Hepatocyte (in vitro differentiated cells): ENCODE measurements at places on chromosomes 7 and 10.
A peak's percentile ranks its signal among the peaks of the same experiment; 100 is the strongest.

GRCh38 chr7:90680484-90680883 is 84.4 kb downstream of the CDK14 start:
- no peak for DNase-seq

GRCh38 chr10:101297901-101298486 is 56.0 kb upstream of the BTRC start:
- peak; percentile 75 for DNase-seq

DNA sequence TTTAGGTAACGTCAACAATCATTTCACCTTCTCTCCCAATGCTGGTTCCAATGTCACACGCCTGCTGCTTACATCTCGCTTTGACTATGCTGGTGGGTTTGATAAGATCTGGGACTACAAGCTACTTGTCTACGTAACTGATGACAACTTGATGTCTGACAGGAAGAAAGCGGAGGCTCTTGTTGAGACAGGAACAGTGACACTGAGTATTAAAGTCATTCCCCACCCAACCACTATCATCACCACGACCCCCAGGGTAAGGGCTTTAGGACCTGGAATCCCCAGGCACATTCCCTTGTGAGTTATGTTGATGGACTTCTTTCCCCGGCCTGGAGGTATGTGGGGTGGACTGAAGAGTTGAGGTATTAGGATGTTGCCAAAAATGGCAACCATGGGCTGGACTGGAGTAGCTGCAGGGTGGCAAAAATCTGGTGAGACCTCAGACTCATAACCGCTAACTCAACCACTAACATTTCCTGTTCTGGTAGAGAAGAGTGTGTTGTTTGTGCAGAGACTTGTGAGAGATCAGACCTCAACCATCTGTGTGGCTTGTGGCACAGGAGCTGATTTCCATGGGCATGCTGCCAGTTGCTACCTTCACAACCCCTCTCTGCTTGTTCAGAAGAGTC is 59.2 kb downstream of the CDHR3 start:
- no peak for DNase-seq

- no peak for DNase-seq
Measured at GRCh38 chr7:129466796-129467195, 32.6 kb downstream of the STRIP2 start.

- no peak for DNase-seq
Measured at GRCh38 chr10:123926401-123927264, 35.0 kb upstream of the CPXM2 start.

DNA sequence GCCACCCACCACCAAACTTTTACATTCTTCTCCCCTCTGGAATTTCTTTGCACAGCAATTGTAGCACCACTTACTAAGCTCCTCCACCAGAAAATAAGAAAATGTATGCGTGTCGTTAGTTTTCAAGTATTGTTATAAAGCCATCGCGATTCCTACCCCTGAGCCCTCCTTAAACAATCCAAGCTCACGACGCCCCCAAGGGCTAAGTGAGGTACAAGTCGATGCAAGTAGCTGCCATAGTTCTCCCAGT is 1.3 kb downstream of the FRAT2 start:
- DNase-seq: peak; percentile 52

DNA sequence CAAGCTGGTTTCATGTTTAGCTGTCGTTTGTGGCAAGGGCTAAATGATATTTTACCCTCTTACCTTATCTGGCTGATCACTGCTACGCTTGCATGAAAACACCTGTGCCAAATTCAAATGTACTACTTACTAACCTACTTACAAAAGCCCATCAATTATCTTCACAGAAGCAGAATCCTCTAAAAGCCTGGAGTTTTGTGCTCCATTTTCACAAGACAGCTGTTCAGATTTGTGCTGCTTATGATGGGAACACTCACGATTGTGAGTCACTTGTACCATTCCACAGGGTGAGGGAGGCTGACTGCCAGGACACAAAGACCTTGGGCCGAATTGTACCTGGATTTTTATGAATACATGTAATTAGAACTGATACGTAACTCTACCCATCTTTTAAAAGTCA is 245.0 kb upstream of the NPY start:
- DNase-seq: no peak

DNA sequence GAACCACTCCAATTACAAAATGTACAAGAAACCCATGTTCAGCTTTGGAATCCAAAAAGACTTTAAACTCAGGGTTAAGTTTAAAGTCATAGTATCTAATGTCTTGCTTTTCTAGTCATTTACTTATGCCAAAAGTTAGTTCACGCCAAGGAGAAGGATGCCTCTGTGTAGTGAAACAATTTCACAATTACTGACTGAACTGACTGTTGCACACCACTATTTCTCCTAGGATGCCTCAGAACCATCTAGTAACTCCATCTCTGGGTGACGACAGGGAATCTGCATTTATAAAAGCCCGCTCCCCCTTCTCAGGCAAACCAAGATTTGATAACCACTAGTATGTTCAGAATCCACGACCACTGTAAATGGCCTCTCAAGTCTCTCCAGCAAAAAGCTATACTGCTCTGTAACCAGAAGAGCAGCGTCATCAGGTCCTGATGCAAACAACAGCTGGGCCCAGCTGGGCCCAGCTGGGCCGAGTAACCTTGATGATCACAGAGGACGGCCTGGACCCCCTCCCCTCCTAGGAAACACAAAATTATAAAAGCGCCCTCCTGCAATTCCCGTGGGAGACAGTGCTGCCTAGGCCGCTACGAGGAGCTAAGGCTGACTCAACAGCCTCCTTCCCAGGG is 680 bp upstream of the ADO start:
- no peak for DNase-seq

DNA sequence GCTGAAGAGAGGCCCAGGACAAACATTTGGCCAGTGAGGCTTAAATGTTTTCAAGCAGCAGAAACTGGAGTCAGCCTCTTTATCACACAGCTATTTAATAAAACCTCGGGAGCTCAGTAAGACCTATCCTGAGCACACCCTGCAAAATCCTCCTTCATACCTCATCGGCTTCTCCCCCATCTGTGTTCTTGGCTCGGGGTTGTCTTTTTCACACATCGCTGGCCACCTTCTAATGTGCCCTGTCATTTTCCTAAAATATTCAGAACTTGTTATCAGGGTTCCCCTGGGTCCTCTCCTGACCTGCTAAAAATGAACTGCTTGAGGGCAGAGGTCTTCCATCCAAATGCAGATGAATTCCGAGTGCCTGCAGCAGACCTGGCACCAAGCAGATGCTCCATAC is 310.3 kb upstream of the AKR1E2 start:
- no peak for DNase-seq

DNA sequence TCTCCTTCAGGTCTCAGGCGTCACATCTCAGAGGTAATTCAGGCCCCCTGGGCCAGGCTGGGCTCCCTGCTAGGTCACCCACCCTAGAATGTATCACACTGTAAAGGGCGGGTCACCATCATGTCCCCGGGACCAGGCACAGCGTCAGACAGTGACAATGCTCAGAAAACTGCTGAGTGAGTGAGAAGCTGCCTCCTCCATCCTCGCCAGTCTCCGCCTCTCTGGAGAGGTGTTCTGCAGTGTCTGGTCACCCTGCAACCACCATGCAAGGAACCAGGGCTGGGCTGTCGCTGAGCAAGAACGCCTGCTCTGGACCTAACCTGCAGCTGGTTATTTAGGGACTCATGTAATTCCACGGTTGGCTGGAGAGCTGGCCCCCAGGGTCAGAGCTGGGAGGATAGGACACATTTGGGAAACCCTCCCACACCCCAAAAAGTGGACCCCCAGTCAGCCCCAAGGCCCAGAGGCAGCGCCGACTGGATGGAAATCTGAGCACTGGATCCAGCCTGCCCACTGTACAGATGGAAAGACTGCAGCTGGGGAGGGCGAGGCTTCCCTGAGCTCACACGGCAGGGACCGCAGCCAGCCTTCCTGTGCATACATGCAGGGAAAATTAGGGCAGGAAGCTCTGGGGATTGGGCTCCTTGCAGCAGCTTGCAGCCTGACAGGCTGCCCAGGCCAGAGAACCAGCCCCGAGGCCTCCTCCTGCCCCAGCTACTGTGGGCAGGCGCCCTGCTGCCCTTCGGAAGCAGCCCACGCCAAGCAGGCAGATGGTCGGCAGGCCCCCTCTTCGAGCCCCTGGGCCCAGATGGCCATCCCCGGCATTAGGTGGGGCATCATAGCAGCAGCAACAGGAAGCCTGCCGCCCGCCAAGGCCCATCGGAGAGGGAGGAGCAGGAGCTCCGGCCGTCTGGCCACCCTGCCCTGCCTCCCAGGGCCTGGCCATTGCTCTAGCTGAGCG is 105.4 kb upstream of the ZMIZ1 start:
- no peak for DNase-seq

- DNase-seq: no peak
Measured at GRCh38 chr10:106957823-106958588, 206.5 kb downstream of the SORCS1 start.

DNA sequence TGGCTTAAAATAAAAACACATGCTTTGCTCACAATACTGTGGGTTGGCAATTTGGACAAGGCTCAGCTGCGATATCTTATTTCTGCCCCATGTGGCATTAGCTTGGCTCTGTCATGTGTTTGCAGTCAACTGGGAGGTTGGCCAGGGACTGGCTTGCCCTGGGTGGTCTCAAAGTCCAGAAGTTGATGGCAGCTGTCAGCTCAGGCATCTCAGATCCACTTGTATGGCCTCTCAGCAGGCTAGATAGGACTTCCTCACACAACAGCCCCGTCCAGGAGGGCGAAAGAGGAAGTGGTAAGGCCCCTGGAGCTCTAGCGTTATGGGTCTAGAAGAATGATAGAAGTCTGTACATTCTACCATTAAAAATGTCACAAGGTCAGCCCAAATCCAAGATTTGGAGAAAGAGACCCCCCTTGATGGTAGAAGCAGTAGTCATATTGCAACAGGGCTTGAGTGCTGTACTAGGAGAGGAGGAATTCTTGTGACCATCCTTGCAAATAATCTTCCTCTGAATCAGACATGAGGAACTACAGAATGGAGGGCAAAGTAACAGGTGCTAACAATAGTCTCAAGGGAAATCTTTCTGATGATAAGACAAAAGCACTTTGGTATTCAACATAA is 166.2 kb downstream of the FAM107B start:
- DNase-seq: no peak

DNA sequence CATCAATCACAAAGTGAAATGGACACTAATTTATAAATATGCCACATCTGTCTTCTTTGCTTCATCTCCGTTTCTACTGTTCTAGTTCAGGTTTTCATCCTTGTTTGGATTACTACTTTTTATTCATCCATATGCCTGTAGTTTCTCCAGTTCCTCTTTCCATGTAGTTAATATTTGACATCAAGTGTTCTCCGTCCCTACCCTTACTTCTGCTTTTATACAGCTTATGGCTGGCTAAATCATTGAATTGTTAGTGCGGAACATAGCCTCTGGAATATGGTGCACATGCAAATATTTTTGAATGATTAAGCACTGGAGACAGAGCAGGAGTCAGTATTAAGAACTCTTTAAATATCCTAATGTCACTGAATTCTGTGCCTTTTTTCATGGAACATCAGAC is 230.0 kb upstream of the PPP1R3A start:
- DNase-seq: no peak

GRCh38 chr10:44809647-44810046 is 101.5 kb upstream of the TMEM72 start:
- no peak for DNase-seq

DNA sequence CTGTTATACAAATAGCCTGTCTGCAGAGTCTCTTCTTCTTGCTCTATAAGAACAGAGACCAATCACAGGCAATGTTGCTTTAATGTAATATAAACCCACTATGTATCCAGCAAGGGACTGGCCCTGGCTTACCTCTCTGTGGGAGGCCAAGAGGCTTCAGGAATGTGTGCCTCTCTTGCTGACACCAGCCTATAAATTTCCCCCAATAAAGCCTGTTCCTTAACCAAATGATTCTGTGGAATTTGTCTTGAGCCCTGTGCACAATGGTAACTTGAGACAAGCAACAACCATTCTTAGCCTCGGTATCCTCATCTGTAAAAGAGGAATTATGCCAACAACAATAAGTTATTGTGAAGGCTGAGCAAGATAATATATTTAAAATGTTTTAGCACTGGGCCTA is 563.7 kb downstream of the GRM8 start:
- no peak for DNase-seq

DNA sequence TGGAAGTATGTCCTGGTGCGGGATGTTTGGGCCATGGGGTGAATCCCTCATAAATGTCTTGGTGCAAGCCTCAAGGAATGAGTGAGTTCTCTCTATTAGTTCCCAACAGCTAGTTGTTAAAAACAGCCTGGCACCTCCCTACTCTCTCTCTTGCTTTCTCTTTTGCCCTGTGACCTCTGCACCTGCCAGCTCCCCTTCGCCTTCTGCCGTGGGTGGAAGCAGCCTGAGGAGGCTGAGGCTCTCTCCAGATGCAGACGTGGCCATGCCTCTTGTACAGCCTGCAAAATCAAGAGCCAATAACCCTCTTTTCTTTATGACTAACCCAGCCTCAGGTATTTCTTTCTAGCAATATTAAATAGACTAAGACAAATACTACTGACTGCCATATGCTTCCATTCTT is 210.3 kb downstream of the POM121L12 start:
- no peak for DNase-seq

DNA sequence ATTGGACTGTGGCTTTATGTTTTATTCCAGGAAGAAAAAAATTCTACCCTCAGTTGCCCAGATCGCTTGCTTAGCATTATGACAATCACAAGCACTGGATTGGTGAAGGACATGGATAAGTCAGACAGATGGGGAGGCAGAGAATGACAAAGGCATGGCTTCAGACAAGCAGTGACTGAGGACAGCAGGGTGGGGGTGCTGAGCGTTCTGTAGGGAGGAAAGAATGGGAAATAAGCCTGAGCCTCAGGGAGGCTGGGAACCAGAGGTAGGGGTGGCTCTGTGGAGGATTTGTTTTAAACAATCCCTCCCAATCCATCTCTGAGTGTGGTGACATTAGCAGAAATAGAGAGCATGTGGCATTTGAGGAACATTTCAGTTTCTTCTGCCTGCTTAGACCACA is 896.9 kb downstream of the CCSER2 start:
- no peak for DNase-seq

GRCh38 chr7:142523821-142524460 is 225.3 kb upstream of the PRSS1 start:
- no peak for DNase-seq

GRCh38 chr7:22762866-22763265 is 35.9 kb downstream of the IL6 start:
- DNase-seq: no peak

DNA sequence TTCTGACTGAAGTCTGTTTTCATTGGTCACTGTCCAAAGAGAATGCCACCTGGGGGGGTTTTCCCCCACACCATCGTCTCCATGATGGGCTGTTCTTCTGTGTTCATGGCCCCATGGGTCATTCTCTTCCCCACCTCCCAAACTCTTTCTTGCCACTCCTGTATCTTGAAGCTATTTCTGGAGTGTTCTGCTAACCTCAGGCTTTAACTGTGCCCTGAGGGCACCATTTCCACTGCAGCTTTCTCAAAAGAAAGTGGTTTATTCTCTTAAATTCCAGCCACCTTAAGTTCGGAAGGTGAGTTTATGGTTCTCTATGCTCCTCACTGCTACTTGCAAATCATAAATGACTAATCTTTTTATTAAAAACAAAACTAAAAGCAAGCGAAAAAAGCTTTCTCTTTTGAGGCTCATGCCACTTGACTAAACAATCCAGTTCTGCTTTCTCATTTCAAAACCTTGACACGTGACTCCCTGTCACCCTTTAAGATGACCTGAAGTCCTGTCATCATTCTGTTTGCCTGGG is 7.4 kb upstream of the APBB1IP start:
- DNase-seq: no peak

GRCh38 chr10:5958077-5958476 is 19.3 kb downstream of the IL15RA start:
- DNase-seq: no peak
